ENCODE measurements at places on chromosomes 1 and 21. TPM values are rescaled to one million over a fixed set of nuclear protein-coding genes. Genes with fewer than 3 reads are reported as not detected.

Gene MTARC2
- total RNA-seq, result not detected

Gene PIK3CD
- total RNA-seq, result 158 TPM

Gene BRWD1
- total RNA-seq, result 29.3 TPM

Gene ADARB1
- total RNA-seq, result 37.1 TPM

Gene PI4KB
- total RNA-seq, result 47.3 TPM

Gene GBP5
- total RNA-seq, result 163 TPM

Gene CFHR5
- not detected for total RNA-seq

Gene RASSF5
- total RNA-seq, result 218 TPM

Gene CTSK
- total RNA-seq, result 3.6 TPM

Gene TNFSF18
- total RNA-seq, result not detected

Gene CELA2A
- not detected for total RNA-seq

GRCh38 chr1:208205216-208206013 is 38.8 kb downstream of the PLXNA2 start:
- no peak for DNase-seq

- DNase-seq, result no peak
These were observed 42.3 kb downstream of the PLEKHO1 start for GRCh38 chr1:150192012-150192411.

GRCh38 chr1:227561241-227561907 is 2.0 kb upstream of the ZNF678 start:
- no peak for DNase-seq

DNA sequence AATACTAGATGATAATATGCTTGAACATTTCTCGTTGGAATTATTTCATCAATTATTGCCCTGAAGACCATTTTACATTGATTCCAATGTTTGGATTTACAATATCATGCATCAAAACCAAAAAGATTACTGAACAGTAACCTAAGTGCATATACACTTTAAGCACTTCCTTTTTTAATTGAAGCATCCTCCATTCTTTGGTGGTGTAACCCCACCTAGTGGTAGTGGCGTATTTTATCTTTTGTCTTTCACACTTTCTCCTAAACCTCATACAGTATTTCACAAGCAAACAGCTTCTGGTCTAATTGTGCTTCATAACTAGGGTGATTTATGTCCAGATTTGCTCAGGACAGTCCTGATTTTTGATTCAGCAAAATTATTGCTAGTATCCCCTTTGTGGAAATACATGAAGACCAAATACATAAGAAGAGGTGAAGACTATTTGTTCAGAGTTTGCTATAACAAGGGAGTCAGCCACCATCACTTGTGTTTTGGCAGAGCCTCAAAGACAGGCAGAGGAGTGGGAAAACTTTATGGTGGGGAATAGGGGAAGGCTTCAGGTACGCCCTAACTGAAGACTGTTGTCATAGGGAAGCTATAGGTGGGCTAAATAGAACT is 3.4 kb upstream of the NVL start:
- DNase-seq, result peak; percentile 39

DNA sequence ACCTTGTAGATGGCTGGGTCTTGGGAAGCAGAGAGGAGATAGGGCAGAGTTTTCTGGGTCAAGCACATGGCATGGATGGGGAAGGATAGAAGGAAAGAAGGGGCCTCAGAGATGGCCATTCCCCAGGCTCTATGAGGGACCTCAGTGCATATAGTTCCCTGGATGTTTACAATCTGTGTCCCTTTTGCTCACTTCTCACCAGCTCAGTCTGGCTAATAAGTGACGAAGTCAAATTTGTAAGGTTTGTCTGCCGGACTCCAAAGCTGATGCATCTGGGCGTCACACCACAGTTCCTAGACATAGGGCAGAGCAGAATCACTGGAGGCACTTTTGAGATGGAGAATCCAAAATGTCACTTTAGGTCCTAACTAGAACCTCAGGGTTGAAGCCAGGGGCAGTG is 416.4 kb upstream of the PROX1 start:
- no peak for DNase-seq

GRCh38 chr1:215400741-215401140 is 166.4 kb upstream of the KCTD3 start:
- no peak for DNase-seq

- DNase-seq, result no peak
These were observed 39.1 kb downstream of the DYRK1A start for GRCh38 chr21:37405629-37406028.

GRCh38 chr1:47340227-47340626 is 6.6 kb downstream of the CMPK1 start:
- DNase-seq, result no peak

- DNase-seq, result no peak
These were observed 295.4 kb downstream of the CTH start for GRCh38 chr1:70706381-70707037.

- peak; percentile 55 for DNase-seq
These were observed 111.9 kb upstream of the L1TD1 start for GRCh38 chr1:62082456-62083363.

- DNase-seq, result peak; percentile 1
These were observed 4.9 kb upstream of the BEST4 start for GRCh38 chr1:44792736-44793502.

GRCh38 chr1:160866001-160866694 is 3.5 kb upstream of the CD244 start:
- no peak for DNase-seq

GRCh38 chr1:170711682-170712081 is 47.8 kb downstream of the PRRX1 start:
- no peak for DNase-seq

DNA sequence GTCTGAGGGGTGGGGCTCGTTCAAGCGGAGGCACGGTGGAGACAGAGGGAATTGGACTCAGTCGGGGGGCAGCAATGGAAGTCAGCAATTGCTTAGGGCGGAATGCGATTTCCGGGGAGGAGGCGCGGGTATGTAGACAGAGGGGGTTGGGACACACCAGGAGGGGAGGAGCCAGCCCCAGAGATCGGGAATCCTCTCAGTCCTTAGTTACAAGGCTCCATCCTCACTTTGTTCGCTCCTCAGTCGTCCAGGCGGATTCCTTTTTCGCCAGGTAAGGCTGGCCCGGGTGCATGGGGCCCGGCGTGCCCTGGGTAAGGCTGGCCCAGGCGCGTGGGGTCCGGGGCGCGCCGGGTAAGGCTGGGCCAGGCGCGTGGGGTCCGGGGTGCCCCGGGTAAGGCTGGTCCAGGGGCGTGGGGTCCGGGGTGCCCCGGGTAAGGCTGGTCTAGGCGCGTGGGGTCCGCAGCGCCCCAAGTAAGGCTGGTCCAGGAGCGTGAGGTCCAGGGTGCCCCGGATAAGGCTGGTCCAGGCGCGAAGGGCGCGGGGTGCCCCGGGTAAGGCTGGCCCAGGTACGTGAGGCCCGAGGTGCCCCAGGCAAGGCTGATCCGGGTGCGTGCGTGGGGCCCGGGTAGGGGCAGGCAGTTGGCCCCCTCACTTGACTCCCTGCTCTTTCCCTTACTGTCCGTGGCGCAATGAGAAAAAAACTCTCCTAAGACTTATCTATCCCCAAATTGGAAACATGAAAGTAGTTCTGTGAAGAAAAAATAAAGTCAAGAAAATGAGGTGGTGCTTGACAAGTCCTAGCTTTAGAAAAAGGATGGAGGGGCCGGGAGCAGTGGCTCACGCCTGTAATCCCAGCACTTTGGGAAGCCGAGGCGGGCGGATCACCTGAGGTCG is at the start of gene L1TD1:
L1TD1 (plus strand) TSS at position 199 of the 894 bp plus-strand sequence. CDS start 11,780 bp downstream, outside the sequence.
- no peak for DNase-seq

- no peak for DNase-seq
These were observed 32.8 kb upstream of the ECE1 start for GRCh38 chr1:21323091-21323490.

GRCh38 chr1:234532503-234532922 is 53.5 kb upstream of the TARBP1 start:
- no peak for DNase-seq

GRCh38 chr1:21295002-21295401 is 4.7 kb upstream of the ECE1 start:
- DNase-seq, result peak; percentile 76

DNA sequence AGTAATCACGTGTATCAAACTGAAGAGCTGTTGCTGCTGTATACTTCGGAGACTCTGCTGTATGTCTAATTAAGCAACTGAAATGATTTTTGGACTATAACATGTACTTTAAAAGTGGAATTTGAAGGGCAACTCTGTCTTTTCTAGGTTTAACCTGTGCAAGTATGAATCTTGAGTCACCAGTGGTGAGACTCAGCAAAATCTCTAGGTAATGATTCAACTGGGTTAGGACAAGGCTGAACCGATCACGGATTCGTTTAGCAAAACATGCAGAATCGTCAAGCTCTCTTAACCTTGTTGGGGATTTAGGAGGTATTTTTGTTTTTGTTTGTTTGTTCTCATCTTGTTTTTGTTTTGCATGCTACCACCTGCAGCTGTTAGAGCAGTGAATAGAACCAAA is 149.6 kb downstream of the CYYR1 start:
- DNase-seq, result no peak

DNA sequence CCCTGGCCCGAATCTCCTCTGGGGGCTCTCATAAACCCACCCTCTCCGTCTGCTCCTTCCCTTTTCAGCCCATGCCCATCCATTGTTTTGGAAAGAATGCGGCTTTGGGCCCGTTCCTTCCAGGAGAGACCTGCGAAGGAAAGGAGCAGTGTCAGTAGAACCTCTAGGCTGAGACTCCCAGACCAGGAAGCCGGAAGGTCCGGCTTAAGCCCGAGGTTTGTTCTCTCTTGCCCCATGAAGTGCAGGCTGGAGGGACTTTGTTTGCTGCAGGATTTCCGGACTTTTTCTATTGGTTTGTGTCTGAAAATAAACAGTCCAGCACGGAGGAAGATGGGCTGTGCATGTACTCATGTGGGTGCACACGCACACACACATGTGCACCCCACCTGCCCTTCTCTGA is 49.8 kb downstream of the ELK4 start:
- no peak for DNase-seq

DNA sequence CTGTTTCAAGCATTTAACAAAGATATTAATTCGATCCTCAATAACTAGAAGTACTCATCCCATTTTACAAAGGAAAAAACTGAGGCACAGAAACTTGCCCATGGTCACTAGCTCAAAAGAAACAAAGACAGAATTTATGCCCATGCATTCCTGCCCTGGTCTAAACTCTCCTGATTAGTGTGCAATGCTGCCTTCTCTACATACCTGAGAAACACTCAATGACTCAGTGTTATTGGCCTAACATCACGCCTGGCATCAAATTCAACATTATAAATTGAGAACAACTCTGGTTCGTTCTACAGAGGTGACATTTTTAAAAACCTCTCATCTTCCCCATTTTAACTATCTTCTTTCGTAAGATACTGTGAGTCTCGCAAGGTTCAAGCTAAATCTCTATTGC is 5.2 kb downstream of the APP start:
- DNase-seq, result no peak
